ENCODE measurements at places on chromosomes 3 and 15. TPM values are rescaled to one million over a fixed set of nuclear protein-coding genes. Genes with fewer than 3 reads are reported as not detected.

Gene CDCP1
- 0.24 TPM for polyA plus RNA-seq

Gene CTXN2
- polyA plus RNA-seq, result not detected

GRCh38 chr3:148023994-148024393 is 614.8 kb downstream of the ZIC1 start:
- H3K36me3 ChIP-seq, result no peaks in the 10 kb centered on the region
- no peak overlapping the region for H3K4me3 ChIP-seq
- H3K27ac ChIP-seq, result no peak overlapping the region
- no peak for DNase-seq

- no peak overlapping the region for H3K4me3 ChIP-seq
- DNase-seq, result no peak
- no peaks in the 10 kb centered on the region for H3K4me1 ChIP-seq
- peaks cover 4% of the 10 kb centered on the region for H3K27me3 ChIP-seq
- no peak overlapping the region for H3K27ac ChIP-seq
Observed at GRCh38 chr3:129954514-129954913, 20.0 kb upstream of the TRH start.

GRCh38 chr3:158642474-158643210 is 1.7 kb upstream of the GFM1 start:
- no peaks in the 10 kb centered on the region for H3K36me3 ChIP-seq
- H3K4me1 ChIP-seq, result peaks cover 34% of the 10 kb centered on the region
- no peaks in the 10 kb centered on the region for H3K27me3 ChIP-seq
- no peak for DNase-seq
- no peak overlapping the region for H3K27ac ChIP-seq
- no peak overlapping the region for H3K4me3 ChIP-seq

DNA sequence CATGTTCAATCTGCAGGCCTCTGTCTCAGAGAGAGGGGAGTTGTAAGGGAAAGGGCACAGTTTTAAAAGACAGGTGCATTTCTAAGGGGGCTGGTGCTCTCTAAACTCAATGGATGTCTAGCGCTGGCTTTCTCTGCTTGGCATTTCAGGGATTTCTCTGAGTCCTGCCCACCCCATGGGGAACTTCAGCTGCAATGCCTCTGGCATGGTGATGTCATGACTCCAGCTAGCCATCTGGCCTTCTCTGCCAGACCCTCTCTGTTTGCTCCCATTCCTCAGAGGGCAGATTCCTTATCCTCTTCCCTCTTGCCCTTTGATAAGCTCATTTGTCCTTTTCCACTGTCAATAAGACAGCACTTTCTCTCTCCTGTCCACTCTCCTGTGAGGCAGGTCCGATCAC is 40.8 kb downstream of the RPLP1 start:
- H3K36me3 ChIP-seq, result no peaks in the 10 kb centered on the region
- no peak for DNase-seq
- no peaks in the 10 kb centered on the region for H3K27me3 ChIP-seq
- H3K4me1 ChIP-seq, result no peaks in the 10 kb centered on the region
- no peak overlapping the region for H3K27ac ChIP-seq

DNA sequence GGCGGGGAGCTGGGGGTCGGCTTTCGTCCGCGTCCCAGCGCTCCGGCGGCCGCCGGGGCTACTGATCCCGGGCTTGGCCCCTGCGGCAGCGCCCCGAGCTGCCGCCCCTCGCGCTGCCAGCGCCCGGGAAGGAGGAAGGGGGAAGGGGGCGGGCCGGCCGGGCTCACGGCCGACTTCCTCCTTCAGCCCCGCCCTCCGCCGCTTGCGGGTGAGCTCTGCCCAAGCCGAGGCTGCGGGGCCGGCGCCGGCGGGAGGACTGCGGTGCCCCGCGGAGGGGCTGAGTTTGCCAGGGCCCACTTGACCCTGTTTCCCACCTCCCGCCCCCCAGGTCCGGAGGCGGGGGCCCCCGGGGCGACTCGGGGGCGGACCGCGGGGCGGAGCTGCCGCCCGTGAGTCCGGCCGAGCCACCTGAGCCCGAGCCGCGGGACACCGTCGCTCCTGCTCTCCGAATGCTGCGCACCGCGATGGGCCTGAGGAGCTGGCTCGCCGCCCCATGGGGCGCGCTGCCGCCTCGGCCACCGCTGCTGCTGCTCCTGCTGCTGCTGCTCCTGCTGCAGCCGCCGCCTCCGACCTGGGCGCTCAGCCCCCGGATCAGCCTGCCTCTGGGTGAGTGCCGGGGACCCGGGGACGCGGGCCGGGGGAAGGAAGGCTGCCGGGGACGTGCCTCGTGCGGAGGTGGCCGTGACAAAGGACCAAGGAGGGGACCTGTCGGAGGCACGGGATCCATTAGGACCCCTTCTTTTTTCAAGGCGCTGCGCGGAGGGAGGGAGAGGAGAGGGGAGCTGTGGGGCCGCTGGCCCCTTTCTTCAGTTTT is at the start of gene SEMA4B:
Gene SEMA4B, plus strand, starts transcription at position 201 of the 814 bp plus-strand sequence. Its CDS starts 249 bp downstream, at position 450.
- peaks cover 24% of the 10 kb centered on the region for H3K4me1 ChIP-seq
- H3K36me3 ChIP-seq, result no peaks in the 10 kb centered on the region
- peak within 1 kb of the TSS; percentile 74 for H3K27ac ChIP-seq
- no peaks in the 10 kb centered on the region for H3K27me3 ChIP-seq
- peak within 1 kb of the TSS; percentile 79 for H3K4me3 ChIP-seq
- peak; percentile 74 for DNase-seq

DNA sequence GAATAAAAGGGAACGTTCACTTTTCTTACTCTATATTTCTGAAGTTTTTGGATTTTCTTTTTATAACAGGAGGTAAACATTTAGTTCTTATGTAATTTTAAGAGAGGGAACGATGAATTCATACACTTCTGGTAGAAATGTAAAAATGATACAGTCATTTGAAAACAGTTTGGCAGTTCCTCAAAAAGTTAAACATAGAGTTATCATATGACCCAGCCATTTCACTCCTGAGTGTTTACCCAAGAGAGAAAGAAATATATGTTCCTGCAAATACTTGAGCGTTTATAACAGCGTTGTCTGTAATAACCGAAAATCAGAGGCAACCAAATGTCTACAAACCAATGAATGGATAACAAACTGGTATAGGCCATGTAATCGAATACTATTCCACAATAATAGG is 20.8 kb upstream of the CCR9 start:
- DNase-seq, result no peak
- H3K4me1 ChIP-seq, result peaks cover 36% of the 10 kb centered on the region
- no peaks in the 10 kb centered on the region for H3K36me3 ChIP-seq
- H3K4me3 ChIP-seq, result no peak overlapping the region
- no peaks in the 10 kb centered on the region for H3K27me3 ChIP-seq
- no peak overlapping the region for H3K27ac ChIP-seq

Measured in CD4-positive, alpha-beta memory T cell (primary cell).